Fibroblast of the conjunctiva (primary cell): ENCODE measurements at places on chromosomes 5 and 9.
A peak's percentile ranks its signal among the peaks of the same experiment; 100 is the strongest.

DNA sequence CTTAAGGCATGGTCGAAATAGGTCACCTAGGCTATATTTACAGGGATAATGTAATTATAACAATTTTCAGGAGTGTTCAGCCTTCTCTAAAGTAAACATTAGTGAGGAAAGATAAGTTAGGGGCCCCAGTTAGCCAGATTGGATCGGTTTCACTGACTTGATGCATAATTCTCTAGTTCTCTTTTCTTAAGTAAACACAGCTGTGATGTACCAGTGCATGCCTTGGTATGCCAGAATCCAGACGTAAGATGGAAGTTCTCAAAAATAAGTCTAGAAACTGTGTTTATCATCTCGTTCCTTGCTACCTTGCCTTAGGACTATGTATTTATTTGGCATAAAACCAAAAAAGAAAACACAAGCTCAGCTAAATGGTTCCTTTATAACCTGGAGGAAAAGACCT is 442.2 kb upstream of the CLINT1 start:
- no peak for DNase-seq

DNA sequence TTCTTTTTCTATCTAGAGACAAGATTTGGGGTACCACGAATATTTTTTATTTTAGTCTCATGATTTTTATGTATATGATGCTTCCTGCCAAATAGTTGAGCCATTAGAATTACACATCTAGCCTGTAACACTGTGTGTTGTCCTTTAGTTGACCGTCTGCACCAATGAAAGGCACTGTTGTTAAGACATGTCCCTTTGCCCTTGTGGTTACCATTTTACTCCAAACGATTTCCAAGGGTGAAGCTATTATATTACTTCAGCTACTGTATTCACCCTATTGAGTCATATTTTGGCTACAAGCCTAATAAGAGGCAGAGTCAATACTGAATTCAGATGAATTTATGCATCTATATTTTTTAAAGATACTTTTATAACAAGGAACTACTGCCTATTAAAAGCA is 207.6 kb downstream of the CETN3 start:
- peak; percentile 3 for DNase-seq

DNA sequence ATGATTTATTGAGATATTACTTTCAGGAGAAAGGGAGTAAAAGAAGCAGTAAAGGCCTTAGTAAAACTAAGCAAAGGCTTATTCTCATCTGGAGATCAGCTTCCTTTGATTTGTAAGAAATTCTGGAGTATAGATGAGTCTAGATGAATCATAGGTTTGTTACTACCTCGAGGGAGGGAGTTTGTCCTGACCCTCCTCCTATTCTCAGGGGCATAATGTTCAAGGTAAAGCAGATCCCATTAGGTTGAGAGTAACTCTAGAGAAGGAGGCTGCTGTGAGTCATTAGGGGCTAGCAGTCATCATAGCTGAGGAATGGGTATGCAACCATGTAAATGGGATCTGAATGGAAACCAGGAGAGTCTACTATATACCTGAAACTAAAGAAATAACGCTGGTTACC is 155.5 kb upstream of the MOCS2 start:
- no peak for DNase-seq

DNA sequence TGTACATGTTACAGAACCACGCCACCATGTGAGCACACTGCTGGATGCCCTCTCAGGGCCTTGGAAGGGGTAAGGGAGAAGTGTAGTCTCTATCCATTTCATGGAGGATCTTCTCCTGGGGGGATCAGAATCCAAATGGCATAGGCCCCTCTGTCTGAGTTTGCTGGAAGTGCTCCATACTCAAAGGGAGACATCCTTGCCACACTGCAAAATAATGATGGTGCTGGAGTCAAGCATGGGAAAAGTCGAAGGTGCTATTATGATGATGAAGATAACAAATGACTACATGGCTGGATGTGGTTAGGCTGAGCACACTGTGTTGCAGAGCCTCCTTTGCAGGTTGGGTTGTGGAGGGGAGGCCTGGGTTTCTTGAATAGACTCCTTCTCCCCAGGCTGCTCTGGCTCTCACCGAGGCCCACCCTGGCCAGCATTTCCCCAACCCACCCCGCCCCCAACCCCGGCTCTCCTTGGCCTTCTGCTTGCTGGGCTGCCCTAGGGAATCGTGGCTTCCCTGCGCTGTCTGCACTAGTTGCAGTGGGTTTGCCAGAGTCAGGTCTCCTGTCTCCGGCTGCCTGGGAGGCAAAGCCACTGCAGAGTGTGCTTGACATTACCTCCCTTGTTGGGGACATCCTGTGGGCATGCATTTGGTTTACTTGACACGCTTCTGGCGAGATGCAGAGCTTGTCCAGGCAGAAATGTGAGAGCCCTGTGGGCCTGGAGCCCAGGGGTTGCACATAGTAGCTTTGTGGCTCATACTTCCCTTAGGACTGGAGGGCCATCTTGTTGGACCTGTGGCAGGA is 3.0 kb downstream of the MVB12B start:
- no peak for DNase-seq

DNA sequence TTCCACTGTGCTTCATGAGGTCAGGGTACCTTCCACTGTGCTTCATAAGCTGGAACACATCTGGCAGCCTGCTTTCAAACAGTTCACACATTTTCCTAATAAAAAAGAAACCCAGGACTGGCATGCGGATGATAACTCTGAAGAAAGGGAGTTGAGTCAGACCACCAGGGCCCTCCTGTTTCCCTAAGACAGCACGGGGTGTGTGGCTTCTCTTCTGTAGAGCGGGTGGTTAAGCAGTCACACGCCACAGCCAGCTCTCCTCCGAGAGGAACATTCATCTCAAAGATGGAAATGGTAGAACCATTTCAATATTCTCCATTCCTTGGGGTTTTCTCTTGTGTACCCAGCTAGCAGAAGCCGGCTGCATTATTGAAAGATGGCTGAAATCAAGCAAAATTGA is 128.1 kb upstream of the LMX1B start:
- no peak for DNase-seq
